ENCODE measurements at places on chromosomes 3 and 15.
A peak's percentile ranks its signal among the peaks of the same experiment; 100 is the strongest.

GRCh38 chr15:28133281-28133680 is 34.2 kb upstream of the OCA2 start:
- DNase-seq = no peak

DNA sequence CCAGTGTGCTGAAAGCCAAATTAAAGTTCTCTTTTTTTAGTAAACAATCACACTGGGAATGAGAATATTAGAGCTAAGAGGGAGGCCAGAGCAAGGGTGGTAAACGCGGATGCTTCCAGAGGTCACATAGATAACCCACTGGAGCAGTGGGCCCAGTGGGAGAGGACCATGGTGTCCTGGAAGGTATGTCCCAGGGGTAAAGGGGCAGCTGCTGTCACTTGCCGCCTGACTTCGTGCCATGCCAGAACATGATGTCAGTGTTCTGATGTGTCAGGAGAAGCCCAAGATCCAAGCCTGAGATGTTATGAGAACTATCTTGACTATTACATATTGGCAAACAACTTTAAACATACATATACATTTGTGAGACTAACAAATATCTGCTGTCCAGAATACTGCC is 211.9 kb upstream of the IL12A start:
- no peak for DNase-seq

GRCh38 chr3:43071313-43071893 is 34.5 kb downstream of the POMGNT2 start:
- DNase-seq = peak; percentile 40

DNA sequence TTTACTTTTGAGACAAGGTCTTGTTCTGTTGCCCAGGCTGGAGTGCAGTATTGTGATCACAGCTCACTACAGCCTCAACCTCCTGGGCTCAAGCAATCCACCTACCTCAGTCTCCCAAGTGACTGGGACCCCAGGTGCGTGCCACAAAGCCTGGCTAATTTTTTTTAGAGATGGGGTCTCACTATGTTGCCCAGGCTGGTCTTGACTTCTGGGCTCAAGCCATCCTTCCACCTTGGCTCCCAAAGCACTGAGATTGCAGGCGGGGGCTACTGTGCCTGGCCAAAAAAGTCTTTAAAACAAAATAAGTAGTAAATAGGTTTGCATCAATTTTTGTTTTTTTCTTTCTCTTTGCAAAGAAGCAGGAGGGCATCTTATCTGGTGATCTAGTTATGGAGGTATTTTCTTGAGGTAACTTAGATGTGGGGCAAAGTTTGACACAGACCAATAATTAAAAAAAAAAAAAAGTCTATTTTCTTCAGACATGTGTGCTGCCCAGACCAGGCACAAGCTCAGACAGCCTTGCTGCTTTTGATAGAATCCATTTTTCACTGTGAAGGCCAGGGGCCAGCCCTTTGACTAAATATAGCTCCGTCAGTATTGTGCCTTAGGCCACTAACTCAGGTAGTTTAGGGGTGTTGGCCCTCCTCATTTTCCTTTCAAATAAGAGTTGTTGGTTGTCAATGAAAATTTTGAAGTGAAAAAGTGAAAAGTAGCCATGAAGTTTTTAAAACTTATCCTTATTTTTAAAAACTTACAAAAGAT is 2.5 kb downstream of the ARL6IP5 start:
- DNase-seq = no peak

DNA sequence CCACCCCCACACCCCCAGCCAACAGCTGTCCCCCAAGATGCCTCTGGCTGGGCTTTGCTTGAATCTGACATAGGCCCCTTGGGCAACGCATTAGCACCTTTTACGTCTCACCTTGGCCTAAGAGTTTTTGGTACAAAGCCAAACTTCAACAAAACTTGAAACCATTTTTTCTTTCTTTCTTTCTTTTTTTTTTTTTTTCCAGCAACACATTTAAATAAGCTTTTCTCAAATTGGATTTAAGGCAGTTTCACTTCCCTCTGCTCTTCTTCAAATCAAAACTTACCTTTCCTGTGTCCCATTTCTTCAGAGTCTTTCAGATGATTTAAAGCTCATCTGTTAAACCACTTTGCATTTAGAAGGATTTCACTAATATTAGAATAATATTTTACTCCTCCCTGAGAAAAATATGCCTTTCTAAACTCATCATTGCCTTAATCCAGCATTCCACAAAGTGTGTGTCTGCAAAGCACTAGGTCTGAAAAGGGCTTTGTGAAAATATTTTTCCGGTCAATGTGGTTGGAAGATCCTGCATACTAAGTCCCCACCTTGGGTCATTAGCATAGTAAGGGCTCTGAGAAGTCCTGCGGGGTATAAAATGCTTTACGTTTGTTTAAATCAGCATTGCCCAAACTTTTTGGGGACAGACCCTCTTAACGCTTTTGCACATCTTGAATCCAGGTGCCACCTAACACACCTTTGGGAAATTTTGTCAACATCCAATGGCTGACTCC is 217.0 kb downstream of the TLE3 start:
- no peak for DNase-seq

DNA sequence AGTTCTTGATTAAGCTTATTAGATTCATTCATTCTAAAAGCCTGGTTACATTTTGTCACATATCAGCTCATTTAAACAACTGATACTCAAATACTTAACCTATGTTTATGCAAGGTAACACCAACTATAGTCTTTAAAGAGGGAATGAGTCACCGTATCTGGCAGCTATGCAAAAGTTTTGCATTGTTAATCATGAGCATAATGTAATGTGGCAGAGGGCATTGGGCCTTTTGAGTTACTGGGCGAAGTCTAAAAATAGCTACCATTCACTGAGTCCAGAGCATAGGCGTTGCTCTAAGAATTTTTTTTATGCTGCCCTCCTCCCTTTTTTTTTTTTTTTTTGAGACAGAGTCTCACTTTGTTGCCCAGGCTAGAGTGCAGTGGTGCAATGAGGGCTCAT is 277.7 kb upstream of the ZNF717 start:
- no peak for DNase-seq

- DNase-seq = no peak
Observed at GRCh38 chr3:115885621-115886020, 262.3 kb downstream of the GAP43 start.

DNA sequence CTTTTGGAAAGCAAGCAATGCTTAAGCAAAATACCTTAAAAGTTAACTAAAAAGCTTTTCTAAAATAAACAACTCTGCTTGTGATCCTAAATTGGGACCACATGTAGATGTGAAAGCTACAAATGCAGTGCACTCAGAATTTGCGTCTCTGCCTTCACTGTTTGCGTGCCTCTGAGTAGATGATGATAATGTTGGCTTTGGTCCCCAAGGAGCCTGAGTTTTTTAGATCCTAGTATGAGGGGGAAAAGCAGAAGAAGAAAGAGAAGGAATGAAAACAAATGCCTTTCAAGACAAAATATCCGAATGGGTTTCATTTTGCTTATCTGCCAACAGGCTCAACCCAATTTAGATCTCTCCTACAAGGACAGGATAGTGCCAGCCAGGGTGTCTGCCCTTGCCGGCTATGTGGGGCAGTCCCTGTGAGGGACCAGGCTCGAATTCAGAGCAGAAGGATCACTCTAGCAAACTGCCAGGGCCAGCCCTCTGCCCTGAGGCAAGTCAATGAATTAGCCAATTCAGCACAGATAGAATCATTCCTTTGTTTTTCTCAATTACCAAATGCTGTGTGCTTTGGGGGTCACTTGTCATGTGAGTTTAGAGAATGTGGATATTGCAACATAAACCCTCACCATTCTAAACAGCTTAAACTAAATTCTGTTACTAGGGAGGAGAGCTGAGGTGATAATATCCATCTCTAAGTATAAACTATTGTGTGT is 28.5 kb downstream of the SCG5 start:
- DNase-seq = no peak

- no peak for DNase-seq
Observed at GRCh38 chr3:188913084-188913483, 258.7 kb upstream of the TPRG1 start.

DNA sequence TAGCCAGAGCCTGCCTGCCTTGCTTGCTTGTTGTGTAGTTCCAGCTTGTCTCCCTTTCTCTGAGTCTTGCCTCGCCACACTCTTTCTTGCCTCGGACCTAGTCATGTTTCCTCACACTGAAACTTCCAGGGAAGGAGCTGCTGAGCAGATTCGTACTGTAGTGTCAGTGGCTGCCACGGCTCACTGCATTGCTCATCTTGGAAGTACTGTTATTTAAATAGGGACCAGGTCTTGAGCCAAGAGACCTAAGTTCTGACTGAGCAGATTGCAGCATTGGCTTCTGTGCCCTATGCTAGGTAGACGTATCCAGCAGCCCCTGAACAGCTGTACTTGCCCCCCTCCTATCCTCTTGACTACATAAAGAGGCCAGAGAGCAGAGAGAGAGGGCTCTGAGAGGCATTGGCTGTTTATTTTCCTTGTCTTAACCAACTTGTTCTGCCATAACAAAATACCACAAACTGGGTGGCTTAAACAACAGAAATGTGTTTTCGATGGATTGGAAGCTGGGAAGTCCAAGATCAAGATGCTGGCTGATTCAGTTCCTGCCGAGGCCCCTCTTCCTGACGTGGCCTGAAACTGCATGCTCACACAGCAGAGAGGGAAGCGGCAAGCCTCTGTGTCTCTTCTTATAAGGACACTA is 5.8 kb upstream of the RARRES1 start:
- DNase-seq = no peak

- DNase-seq = no peak
Observed at GRCh38 chr3:104273046-104273649, 1093.6 kb upstream of the ALCAM start.

DNA sequence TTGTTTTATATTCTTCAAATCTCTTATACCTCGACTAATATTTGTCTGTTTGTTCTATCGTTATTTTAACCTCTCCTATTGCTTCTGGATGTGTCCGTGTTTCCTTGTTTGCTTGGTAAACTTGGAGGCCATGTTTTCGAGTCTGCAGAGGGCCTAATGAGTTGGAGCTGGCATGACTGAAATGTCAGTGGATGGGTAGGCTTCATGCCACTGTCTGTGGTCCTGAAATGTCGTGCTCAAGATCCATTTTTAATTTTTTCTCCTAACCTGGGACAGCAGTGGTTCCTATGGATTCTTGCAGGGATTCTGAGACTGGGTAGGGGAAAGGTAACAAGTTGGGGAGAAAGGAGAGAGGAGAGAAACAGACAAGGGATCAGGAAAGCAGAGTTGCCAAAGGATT is 18.8 kb upstream of the GASK1A start:
- no peak for DNase-seq

DNA sequence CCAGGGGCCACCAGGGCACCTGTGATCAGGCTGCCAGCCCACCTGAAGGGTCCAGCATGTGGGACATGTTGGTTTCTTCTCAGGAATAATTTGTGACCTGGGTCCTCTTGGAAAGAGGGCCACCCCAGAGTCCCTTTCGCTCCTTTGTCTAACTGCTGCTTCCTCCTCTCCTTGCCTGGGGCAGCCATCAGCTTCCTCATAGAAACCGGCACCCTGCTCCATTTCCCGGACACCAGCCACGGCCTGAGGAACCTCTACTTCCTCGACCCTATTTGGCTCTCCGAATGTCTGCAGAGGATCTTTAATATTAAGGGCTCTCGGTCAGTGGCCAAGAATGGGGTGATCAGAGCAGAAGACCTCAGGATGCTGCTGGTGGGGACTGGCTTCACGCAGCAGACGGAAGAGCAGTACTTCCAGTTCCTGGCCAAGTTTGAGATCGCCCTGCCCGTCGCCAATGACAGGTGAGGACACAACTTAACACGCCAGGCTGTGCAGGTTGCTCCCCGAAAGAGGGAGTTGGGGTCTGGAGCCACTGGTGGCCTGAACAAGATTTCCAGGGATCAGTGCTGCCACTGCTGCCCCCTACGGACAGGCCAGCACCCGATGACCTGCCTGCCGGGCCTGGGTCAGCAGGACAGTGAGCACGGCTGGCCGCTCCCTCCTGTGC is 109.7 kb downstream of the LRRK1 start:
- DNase-seq = no peak

DNA sequence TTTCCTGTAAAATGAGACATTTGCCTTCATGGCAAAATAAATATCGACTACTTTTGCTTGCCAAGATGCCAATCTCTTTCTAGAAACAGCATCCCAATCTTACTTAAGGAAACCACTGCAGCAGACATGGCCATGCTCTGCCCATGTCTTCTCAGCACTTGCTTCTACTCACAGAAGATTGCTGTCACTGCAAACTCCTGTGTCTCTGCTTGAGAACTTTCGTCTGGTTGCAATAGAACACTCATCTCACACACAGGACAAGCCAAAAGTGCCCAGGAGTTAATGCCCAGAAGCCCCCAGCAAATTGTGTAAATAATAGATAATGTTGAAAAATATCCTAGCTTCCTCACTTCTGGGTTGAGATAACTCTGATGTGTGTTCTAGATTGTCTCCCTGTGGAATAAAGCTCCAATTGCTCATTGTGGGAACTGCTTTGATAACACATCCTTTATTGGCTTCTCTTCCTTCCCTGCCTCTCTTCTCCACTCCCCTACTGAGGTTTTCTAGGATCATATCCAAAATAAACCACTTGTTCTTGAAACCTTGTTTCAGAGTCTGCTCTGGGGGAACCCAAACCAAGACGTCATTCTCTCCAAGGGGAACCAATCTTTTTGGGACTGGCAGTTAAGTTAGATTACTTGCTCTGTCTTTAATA is 156.3 kb upstream of the STRIT1 start:
- no peak for DNase-seq

DNA sequence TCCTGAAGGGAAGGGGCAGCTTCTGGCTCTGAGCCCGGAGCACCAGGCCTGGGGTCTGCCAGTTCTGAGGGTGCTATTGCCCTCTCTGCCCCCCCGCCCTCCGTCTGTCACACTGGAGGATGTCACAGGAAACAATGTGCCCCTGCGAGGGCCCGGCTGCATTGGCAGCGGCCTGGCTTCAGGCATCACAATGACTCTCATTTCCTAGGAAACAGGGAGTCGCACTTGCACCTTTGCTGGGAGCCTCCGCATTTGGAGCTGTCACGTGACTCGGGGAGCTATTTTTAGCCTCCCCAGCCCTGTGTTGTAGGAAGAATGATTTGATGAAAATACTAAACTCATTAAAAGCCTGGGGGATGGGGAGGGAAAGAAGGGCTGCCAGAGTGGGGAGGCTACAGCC is 518.9 kb downstream of the SHQ1 start:
- no peak for DNase-seq

GRCh38 chr15:93018574-93018973 is 70.4 kb downstream of the RGMA start:
- DNase-seq = no peak

DNA sequence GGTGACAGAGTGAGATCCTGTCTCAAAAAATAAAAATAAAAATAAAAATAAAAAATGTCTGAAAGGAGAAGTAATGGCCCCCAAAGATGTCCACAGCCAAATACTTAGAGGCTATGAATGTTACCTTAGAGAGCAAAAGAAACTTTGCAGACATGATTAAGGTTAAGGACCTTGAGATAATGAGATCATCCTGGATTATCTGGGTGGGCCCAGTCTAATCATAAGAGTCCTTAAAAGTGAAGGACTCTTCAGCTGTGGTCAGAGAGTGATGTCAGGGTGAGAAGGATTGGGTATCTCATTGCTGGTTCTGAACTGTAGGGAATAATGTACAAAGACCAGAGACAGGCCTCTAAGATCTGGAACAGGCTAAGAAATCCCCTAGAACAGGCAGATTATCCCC is 84.9 kb upstream of the POU1F1 start:
- no peak for DNase-seq

- DNase-seq = peak; percentile 63
Observed at GRCh38 chr15:60844511-60845174, 365.7 kb upstream of the ICE2 start.
